ENCODE measurements at places on chromosomes 5 and 9.

- DNase-seq = no peak
These were observed 3.2 kb downstream of the ROR2 start for GRCh38 chr9:91946653-91947488.

GRCh38 chr5:169988947-169989346 is 8.7 kb upstream of the INSYN2B start:
- DNase-seq = peak; percentile 48

- DNase-seq = no peak
These were observed 23.3 kb downstream of the SKIC3 start for GRCh38 chr5:95531491-95531890.

GRCh38 chr9:84838879-84839278 is 169.3 kb downstream of the NTRK2 start:
- DNase-seq = no peak

DNA sequence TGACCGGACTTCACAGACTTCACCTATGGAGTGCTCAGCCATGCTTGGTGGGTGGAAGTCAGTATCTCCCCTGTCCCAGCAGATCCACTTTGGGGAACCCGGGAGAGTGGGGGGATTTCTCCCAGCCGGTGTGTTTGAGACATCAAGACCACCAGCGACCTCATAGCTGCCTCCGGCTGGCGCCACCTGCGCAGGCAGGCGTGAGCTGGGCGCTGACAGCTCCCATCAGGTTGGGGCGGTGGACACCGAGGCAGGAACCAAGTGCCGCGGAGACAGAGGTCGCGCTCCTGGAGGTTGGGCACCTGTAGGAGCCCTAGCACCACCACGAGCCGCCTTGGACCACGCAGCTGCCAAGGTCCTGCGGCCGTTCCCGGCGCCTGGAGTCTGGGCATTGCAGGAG is 124.0 kb upstream of the LARP1 start:
- no peak for DNase-seq

GRCh38 chr5:82327941-82328340 is 49.8 kb upstream of the RPS23 start:
- no peak for DNase-seq

DNA sequence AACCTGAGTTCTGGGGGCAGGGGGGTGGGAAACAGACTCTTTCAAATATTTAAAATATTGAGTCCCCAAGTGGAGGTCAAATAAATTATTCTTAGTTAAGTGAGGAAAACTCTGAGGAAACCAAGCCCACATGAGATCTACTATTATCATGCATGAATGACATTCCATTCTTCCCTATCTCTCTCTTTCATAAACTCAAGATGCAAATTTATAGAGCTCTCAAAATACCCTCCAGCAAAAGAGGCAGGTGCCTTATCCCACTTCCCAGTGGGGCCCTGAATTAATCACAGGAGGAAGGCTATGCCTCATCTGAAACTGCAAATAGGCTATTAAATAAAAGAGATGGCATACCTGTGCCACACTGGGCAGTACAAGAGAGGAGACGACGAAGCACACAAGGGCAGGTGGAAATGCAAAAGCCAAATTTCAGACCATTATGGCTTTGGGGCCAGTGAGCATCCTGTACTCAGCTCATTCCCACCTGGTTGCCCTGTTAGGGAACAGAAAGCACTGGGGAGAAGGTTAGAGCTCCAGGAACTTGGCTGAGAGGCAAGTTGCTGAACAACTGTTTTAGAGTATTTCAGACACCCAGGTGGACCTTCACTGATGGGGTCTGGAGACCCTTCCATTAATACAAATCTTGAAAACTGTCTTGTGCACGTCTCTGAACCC is 102.2 kb upstream of the EQTN start:
- no peak for DNase-seq

GRCh38 chr5:5141625-5142525 is 1.7 kb downstream of the ADAMTS16 start:
- peak; percentile 71 for DNase-seq

GRCh38 chr5:149719666-149720065 is 10.4 kb upstream of the PPARGC1B start:
- peak; percentile 47 for DNase-seq

Measured in cardiac fibroblast (primary cell).